ENCODE measurements at places on chromosomes 5 and 9. TPM values are rescaled to one million over a fixed set of nuclear protein-coding genes. Genes with fewer than 3 reads are reported as not detected.

NTRK2 gene
- polyA plus RNA-seq, result 31.1 TPM

GRCh38 chr5:135391116-135391868, 7.7 kb downstream of the MACROH2A1 start:
- DNase-seq, result no peak

GRCh38 chr5:103582364-103582763, 19.8 kb upstream of the NUDT12 start:
- no peak for DNase-seq

GRCh38 chr9:135741276-135742219, 39.6 kb downstream of the KCNT1 start:
- DNase-seq, result no peak

GRCh38 chr5:175288048-175288621, 155.8 kb downstream of the DRD1 start:
- DNase-seq, result no peak

Measured in ovary (tissue), 10 donors.